ENCODE measurements at places on chromosomes 13 and 19.

DNA sequence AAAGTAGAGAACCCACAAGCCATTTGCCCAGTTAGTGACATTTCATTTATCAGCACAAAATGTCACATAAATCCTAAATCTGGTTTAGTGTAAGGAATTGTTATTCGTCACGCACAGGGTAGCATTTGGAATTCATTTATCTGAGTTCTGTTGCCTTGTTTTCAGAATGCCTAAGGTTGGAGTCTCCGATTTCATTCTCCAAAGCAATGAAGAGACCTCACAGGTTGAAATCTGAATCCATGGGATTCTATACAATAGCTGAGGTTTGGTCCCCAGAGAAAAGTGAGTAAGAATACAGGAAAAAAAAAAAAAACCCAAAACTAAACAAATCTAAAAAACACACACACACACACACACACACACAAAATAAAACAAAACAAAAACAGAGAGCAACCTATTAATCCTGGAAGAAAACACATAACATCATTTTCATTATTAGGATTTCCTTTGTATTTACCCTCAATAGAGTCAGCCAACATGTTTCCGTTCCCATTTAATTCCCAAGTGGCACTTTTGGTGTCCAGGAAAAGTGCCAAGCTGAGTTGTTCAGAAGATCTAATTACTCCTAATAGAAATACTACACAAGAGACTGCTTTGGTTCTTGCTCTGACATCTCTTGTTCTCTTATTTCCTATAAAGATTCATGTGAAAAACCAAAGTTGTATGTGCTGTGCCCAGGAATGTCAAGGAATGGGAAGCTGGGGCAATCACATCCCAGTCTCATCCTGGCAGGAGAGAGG lies 36.2 kb upstream of the LRCH1 start:
- no peak for DNase-seq

DNA sequence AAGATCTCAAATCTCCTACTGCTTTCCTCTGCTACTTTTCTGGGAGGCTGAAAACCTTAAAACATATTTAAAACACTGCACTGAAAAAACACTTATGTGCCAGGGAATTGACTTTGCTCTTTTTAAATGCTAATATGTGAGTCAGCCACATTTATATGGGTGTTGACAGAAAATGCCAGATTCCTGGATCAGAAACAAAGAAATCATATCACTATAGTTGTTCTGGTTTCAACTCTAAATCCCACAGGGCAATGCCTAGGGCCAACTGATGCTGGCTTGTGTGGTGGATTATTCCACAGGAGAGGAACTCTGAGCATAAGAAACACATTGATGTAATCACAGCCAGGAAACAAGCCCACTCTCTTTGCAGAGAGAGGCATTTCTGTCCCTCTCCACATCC lies 1439.0 kb upstream of the SPRY2 start:
- DNase-seq = no peak

DNA sequence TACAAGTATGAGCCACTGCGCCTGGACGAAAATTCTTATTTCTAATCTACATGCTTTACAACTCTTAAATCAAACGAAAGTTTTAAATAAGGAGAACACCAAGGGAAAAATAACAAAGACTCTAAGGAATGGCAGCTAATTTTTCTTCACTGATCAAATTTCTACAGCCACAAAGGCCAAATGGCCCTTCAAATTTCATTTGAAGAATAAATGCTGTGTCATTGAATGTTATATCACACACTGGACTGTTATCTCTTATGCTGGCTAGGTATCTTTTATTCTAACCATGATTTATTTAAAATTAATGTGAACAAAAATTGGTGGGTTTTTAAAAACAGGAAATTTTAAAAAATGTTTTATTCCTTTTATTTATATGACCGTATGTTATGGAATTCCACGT lies 14.1 kb downstream of the SMAD9 start:
- no peak for DNase-seq

GRCh38 chr13:22103046-22104027 lies 432.5 kb downstream of the FGF9 start:
- DNase-seq = no peak

DNA sequence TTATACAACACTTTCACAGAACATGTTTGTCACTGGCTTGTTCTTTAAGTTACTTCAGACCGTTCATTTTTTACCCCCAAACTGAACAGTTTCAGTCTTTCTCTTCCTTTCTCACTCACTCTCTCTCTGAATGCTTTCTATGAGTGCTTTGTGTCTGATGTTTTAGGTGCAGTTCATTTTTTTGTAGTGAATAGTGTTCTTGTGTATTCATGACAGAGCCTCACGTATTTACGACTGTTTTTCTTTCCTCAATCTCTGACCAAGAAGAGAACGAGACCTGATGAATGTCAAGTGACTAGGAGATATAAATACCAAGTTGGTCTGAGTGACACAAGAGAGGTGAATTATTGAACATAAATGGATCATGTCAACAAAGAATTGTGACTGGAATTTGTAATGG lies 1525.0 kb upstream of the MIR17HG start:
- no peak for DNase-seq

DNA sequence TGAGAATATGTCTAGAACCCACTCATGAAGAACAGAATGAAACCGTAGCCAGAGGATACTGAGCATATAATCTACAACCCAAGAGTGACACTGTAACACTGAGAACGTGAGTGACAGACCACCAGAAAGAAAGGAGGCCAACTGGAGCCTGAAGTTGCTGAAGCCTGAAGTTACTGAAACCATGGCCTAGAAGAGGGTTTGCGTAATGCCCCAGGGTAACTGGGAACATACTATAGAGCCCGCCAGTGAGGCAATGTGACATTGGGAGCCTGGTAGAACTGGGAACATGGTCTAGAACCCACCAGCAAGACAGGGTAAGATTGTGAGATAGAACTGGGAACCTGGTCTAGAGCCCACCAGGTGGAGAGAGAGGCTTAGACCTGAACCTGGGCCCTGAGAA lies 15.5 kb upstream of the TNFSF14 start:
- no peak for DNase-seq

DNA sequence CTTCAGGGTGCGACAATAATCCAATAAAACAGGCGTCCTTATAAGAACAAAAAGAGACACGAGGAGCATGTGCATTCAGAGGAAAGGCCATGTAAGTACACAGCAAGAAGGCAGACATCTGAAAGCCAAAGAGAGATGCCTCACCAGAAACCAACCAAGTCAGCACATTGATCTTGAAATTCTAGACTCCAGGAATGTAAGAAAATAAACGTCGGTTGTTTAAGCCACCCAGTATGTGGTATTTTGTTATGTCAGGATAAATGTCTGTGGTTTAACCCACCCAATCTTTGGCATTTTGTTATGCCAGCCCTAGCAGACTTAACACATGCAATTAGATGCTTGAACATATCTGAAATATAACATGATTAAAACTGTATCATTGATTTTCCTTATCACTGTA lies 452.0 kb downstream of the SLITRK6 start:
- no peak for DNase-seq

- no peak for DNase-seq
These were observed 4.2 kb downstream of the OR7D2 start for GRCh38 chr19:9183000-9183399.

- no peak for DNase-seq
These were observed 6.0 kb downstream of the UBL3 start for GRCh38 chr13:29844441-29844840.

DNA sequence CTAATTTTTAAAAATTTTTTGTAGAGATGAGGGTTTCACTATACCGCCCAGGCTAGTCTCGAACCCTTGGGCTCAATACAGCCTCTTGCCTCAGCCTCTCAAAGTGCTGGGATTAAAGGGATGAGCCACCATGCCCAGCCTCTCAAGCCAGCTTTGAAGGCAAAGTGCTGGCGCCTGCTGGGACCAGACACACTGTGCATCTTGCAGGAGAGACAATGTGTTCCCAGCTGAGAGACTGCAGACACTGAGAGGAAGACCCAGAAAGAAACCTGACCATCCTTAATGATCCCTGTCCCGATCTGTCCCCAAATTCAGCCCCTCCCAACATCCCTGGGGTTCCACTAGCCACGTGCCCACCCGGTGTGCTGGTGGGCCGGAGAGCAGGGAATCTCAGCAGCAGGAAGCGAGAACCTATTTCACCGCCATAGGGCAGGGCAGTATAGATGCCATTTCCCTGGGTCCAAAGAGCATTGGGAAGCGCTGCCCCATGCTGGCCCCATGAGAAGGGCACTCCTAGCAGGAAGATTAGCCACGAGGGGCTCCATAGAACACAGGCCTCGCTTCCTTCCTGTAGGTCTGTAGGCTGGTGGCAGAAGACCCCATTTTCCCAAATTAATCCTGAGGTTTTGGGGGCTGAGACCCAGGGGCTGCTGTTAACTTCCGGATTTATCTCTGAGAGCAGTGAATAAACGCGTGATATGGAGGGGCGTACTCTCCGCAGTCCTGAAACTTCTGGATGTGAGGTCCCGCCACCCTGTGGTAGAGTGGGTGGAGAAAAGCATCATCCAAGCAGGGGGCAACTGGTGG lies 968 bp downstream of the RAVER1 start:
- DNase-seq = no peak

- peak; percentile 97 for DNase-seq
These were observed 201.9 kb downstream of the RFC3 start for GRCh38 chr13:34019870-34020269.

DNA sequence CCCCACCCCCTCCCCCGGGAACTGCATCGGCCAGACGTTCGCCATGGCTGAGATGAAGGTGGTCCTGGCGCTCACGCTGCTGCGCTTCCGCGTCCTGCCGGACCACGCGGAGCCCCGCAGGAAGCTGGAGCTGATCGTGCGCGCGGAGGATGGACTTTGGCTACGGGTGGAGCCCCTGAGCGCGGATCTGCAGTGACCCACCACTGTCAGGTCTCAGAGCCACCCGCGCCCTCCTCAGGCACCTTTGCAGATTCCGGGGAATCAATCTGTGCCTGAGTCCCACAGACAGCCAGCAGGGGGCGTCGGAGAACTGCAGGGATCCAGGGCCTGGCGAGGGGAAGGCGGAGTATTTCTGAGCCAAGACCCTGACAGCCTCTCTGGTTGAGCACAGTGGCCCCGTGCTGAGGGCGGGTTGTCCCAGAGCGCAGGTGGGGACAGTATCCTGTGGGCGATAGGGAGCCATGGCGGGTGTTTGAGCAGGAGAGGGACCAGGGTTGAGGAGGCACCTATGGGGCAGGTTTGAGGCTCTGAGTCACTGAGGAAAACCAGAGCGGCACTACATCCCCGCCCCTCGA lies 30.4 kb upstream of the CYP4F8 start:
- peak; percentile 66 for DNase-seq

GRCh38 chr13:90768116-90768515 lies 579.4 kb upstream of the MIR17HG start:
- no peak for DNase-seq

DNA sequence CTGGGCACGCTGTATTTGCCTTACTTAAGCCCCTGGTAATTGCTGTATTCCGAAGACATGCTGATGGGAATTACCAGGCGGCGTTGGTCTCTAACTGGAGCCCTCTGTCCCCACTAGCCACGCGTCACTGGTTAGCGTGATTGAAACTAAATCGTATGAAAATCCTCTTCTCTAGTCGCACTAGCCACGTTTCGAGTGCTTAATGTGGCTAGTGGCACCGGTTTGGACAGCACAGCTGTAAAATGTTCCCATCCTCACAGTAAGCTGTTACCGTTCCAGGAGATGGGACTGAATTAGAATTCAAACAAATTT lies 676 bp downstream of the BRCA2 start:
- DNase-seq = no peak

DNA sequence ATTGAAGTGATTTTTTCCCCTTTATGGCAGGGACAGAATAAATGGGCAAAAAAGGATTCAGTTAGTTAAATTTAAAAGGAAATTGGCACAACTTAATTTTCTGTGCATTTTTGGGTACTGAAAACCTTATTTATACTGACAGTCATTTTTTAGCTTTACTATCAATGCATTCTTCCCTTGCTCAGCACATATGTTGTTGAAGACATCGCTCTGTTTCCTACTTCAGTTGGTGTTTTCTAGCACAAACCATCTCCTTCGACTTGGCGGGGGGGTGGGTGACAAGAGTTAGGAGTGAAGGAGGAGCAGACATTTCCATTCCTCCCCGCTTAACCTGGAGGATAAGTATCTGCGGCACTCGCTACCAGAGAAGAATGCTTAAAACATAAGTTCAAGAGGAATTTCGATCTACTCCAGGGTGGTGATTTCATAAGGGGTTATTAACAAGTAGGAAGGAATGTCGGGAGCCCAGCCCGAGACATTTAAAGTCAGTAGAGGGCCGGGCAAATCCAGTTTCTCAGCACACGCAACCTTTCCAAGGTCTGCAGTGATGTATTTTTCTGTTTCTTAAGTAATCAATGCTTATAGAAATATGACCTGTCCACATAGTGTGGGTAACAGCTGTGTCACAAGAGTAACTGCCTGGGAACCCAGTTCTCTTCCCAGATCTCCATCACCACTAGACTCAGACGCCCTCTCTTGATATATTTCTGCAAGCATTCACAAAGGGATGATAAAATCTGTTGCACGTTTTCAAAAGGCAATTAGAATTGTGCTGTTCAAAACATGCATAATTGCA lies 525.8 kb downstream of the MYO16 start:
- DNase-seq = no peak

- no peak for DNase-seq
These were observed 2.1 kb upstream of the SIGLEC8 start for GRCh38 chr19:51460164-51460992.

DNA sequence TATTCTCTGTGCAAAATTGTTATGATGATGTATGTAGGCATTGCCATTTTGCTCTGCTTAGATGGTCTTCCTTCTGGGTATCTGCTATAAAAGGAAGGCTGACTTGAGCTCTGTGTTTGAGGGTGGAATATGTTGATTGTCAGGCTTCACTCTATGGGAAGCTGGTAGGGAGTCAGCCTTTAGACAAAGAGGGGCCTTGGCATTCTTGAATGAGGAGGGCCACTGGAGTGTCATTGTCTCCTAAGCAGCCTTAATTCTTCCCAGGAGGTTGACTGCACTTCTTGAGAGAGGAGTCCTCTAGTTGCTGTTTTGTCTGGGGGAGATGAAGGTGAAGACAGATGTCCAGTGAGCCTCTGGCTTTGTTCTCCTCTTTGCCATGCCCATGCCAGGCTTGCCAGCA lies 266.8 kb downstream of the KCNRG start:
- DNase-seq = no peak

DNA sequence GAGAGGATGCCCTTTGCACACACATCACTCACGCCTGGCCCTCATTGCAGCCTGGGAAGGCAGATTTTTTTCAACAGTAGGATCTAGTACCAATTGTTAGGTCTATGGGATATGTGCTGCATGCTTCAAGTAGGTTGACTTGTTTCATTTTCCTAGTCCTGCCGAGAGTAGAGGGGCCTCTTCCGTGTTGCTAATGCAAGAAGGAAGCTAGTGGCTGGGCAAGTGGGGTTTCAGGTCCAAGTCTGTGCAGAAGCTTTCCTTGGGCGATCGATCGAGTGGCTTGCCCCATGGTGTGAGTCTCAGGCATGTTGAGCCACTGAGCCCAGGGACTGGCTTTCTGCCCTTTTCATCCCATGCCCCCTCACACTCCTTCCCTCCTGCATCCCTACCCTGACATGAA lies 13.7 kb downstream of the ILF3 start:
- no peak for DNase-seq

- DNase-seq = no peak
These were observed 150.6 kb downstream of the LHFPL6 start for GRCh38 chr13:39452417-39452816.

GRCh38 chr19:48826606-48827020 lies 9.7 kb downstream of the HSD17B14 start:
- no peak for DNase-seq
